ENCODE measurements at places on chromosomes 12 and 14.

GRCh38 chr14:74897642-74898041 is 15.9 kb downstream of the DLST start:
- DNase-seq = no peak

- no peak for DNase-seq
Observed at GRCh38 chr12:61894168-61894567, 366.0 kb upstream of the USP15 start.

- DNase-seq = no peak
Observed at GRCh38 chr14:22414876-22415604, 174.0 kb downstream of the DAD1 start.

- DNase-seq = no peak
Observed at GRCh38 chr12:26524862-26525465, 308.0 kb downstream of the ITPR2 start.

- DNase-seq = no peak
Observed at GRCh38 chr12:68785358-68785757, 22.6 kb upstream of the MDM2 start.

- DNase-seq = no peak
Observed at GRCh38 chr12:62250671-62251608, 9.3 kb upstream of the USP15 start.

- no peak for DNase-seq
Observed at GRCh38 chr12:127035011-127035879, 1231.7 kb upstream of the TMEM132C start.

GRCh38 chr12:81176796-81177195 is 98.9 kb downstream of the ACSS3 start:
- DNase-seq = no peak

GRCh38 chr12:117498256-117498655 is 136.8 kb upstream of the NOS1 start:
- no peak for DNase-seq

DNA sequence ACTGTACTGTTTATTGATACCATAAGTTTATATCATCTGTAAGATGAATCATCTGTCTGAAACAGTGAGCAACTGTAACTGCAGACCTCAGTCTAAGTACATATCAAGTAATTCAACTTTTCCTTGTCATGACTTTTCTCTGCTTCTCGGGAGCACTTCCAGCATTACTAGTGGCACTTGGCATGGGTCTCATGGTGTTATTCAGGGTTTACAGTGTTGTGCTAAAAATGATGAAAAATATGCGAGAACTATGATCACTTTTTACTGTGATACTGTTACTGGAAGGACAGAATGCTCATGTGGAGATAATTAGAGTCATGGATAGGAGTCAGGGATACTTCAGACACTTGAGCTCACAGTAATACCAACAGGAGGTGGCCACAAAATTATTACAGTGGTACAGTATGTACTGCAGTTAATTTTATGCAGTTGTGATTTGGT is 8.3 kb downstream of the KTN1 start:
- no peak for DNase-seq

GRCh38 chr12:107254258-107254856 is 161.0 kb upstream of the CRY1 start:
- no peak for DNase-seq

DNA sequence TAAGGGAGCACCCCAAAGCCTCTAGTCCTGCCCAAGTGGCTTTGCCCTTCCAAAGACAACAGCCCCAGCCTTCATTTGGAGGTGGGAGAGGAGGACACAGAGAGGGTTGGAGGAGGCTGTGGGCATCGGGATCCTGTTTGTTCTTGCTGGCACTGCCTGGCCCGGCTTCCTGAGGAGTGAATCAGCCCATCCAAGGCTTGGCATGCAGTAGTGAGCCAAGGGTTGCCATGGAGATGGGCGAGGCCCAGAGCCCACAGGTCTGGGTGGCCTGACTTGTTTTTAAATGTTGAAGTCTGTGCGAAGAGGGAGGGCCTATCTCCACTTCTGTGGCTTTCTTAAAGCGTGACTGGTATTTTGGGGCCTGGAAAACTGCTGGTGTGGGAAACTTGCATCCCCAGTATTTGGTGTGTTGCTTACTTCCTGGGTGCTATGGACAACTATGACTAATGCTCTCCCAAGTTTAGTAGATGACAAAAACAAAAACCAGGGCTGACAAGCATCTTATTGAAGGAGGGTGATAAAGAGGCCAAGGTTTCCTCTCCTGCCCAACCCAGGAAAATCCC is 15.8 kb downstream of the CD9 start:
- DNase-seq = no peak

GRCh38 chr12:129776977-129777667 is 126.7 kb downstream of the TMEM132D start:
- DNase-seq = no peak

DNA sequence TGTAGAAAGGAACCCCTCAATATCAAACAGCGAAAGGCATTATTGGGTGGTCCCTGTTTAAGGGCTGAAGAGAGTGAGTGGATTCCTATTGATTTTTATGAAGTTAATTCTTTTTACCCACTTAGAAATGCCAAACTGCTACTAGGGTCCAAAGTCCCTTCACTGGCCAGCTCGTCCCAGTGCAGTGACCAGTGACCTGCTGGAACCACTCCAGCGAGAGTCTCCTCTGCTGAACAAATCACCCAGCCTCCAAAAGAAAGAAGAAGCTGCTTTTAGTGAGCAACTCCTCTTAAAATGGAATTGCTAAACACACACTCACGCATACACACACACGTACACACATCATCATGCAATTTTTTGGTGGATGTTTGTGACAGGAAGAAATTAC is 198.2 kb upstream of the PLEKHG7 start:
- DNase-seq = no peak

- no peak for DNase-seq
Observed at GRCh38 chr14:38243696-38244240, 12.1 kb downstream of the CLEC14A start.

DNA sequence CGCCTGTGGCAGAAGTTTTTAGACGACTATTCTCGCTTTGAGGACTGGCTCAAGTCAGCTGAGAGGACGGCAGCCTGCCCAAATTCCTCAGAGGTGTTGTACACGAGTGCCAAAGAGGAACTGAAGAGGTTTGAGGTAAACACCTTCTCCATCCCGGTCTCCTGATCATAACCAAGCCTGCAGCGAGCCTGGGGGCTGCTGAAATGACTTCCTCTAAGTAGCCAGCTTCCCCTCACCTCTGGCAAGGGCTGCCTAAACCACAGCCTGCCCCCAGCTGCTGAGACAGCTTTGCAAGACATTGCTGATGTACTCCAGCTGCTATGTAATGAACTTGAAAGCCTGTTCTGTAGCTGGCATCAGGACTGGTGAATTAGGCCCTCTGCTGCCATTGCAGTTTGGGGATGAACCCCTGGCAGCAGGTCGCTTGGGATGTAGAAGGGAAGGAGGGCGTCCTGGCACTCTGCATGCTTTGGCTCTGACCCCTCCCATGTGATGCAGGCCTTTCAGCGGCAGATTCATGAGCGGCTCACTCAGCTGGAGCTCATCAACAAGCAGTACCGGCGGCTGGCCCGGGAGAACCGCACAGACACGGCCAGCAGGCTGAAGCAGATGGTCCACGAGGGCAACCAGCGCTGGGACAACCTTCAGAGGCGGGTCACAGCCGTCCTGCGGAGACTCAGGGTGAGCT is 84.6 kb downstream of the ESR2 start:
- DNase-seq = no peak
